ENCODE measurements at places on chromosomes 2 and 18. TPM values are rescaled to one million over a fixed set of nuclear protein-coding genes. Genes with fewer than 3 reads are reported as not detected.
A peak's percentile ranks its signal among the peaks of the same experiment; 100 is the strongest.

Gene AQP4
- not detected for total RNA-seq

Gene PSMA8
- not detected for total RNA-seq

DNA sequence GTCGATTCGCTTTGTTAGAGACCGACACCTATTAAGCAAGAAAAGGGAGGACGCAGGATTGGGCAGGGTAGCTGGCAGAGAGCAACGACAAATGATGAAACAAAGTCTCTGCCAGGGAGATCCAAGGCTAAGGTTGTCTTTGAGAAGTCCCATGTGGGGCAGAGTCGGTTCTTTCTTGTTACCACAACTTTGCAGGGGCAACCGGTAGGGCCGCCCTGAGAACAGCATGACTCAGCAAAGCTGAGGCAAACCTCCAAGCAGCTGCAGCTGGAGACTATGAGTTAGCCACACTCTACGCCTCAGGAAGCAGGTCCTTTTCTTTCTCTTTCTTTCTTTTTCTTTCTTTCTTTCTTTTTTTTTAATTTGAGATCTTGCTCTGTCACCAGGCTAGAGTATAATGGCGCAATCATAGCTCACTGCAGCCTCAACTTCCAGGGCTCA is 452.3 kb upstream of the ID2 start:
- peak; percentile 12 for DNase-seq

DNA sequence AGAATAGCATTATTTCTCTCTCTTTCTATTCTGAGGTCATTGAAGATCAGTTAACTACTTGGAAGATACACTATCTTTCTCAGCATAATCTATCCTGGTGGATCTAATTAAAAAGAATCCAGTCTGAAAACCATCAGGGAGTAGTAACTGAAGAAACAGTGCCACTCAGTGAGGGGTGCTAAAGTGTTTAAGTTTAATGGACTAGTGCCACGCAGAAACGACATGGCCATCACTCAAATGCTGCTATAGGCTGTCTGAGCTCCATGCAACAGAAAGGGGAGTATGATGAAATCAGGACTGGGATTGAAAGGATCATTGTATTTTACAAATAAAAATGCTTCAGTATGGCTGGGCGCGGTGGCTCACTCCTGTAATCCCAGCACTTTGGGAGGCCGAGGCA is 23.3 kb downstream of the LRRC30 start:
- no peak for DNase-seq

DNA sequence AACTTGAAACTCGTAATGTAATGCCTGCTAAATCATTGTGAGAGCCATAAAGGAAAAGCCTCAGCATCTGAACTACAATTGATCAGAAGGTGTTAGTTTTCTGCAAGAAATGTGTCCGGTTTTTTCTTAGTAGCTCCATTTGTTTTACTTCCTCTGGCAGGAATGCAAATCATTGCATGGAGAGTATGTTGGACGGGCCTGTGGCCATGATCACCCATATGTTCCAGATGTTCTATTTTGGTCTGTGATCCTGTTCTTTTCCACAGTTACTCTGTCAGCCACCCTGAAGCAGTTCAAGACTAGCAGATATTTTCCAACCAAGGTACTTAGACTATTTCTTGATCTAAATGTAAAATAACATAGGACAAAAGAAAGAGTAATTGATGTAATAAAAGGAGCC is 126.6 kb downstream of the DPP4 start:
- no peak for DNase-seq

GRCh38 chr18:50870138-50870845 is 8.6 kb upstream of the ME2 start:
- DNase-seq, result peak; percentile 41

DNA sequence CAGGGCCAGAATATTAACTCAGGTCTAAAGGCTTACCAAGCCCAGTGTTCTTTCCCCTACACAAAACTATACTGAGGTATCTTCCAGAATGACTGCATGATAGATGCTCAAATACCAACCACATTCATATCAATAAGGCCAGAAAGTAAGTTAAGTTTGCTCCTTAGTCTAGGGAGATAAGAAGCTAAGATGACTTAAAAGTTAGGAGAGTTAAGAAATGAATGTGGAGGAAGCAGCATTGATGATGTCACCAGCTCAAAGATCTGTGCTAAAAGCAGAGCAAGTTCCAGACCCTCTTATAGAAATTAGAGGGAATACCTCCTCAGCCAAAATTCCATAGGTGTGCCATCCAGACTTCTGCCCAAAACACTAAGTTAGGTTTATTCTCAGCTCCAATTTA is 6.1 kb downstream of the PPP4R1 start:
- DNase-seq, result peak; percentile 17

GRCh38 chr2:39558906-39559305 is 106.8 kb upstream of the TMEM178A start:
- DNase-seq, result no peak

DNA sequence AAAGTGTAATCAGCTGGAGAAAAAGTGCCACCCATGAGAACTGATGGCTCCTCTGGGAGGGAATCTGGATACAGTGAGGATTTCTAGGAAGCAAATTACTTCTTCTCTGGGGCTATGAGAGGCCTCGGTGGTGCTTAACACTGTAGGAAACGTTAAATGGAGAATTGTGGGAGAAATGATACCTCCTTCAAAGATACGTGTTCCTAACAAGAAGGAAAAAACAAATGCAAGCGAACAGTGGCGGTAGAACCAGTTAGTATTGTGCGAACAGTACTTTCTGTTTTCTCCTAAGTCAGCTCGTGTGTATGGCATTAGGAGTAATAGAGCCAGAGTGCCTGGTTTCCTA is 587 bp upstream of the MTIF2 start:
- peak; percentile 9 for DNase-seq

Data from lung microvascular endothelial cell (primary cell).